ENCODE measurements at places on chromosomes 4 and X.

DNA sequence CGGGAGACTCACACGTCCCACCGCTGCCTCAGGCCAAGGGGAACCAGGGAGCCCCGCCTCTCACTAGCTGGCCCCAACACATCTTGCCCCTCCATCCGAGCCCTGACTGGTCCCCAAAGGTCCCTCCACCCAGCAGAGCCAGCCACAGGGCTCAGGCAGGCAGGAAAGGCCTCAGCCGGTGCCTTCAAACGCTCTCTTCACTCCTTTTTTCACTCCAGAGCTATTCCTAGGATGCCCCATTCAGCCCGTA is 1.5 kb upstream of the ARHGAP4 start:
- no peak for DNase-seq

DNA sequence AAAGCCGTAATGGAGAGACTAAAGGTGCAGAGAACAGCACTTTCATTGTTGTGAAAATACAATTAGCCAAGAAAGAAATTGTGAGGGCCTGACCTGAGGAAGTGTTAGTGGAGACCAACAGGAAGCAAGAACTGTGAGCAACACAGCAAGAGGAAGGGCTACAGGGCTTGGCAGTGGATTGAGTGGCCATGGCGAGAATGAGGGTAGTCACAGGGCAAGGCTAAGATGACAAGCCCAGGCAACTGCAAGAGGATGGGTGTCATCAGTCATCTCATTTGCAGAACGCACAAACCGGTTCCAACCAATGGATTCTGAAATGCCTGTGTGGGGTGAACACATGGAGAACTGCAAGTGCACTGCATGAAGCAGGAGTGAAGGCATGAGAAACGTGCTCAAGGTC is 3.6 kb downstream of the SLC10A6 start:
- no peak for DNase-seq

DNA sequence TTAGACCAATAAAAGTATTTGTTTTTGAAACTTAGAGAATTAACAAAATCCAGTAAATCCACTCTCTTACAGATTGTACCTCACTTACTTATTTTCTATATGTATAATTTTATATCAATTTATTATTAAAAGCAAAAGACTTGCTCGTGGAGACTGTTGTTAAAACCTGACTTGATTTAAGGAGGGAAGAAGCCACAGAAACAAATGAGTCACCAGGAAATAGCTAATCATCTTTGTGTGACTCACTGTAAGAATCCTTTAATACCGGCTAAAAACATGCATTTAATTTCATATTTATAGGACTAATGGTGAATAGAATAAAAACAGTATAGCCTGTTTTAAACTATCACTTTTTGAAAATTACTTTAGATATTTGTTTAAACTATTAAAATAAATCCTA is 29.9 kb upstream of the UBE2NL start:
- no peak for DNase-seq

DNA sequence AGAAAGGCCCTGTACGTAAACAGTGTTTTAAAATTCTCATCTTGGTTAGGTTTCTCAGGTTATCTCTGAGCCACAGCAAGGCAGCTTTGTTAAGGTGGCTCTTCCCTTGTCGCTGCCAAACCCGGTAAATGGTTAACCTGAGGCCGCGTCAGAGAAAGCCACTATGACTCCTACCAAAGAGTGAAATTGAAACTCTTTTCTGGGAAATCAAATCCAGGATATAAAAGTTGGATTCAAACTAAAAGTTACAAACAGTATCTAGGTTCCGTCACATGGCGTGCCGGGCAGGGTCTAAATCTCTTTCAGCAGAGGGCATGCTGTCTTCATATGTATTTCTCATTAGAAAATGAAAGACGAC is 433 bp downstream of the MMAA start:
- DNase-seq: no peak

GRCh38 chr4:80142394-80143306 is 54.7 kb upstream of the PRDM8 start:
- no peak for DNase-seq

- DNase-seq: no peak
Measured at GRCh38 chr4:106172861-106173260, 143.1 kb downstream of the TBCK start.

- DNase-seq: no peak
Measured at GRCh38 chrX:10177601-10178000, 20.8 kb downstream of the CLCN4 start.

GRCh38 chr4:147580396-147580795 is 36.8 kb upstream of the TMEM184C start:
- no peak for DNase-seq

GRCh38 chr4:85420831-85421230 is 54.1 kb upstream of the ARHGAP24 start:
- DNase-seq: no peak

- no peak for DNase-seq
Measured at GRCh38 chrX:1528186-1528883, 8.7 kb downstream of the P2RY8 start.

GRCh38 chrX:45623266-45623665 is 422.6 kb upstream of the DIPK2B start:
- no peak for DNase-seq

DNA sequence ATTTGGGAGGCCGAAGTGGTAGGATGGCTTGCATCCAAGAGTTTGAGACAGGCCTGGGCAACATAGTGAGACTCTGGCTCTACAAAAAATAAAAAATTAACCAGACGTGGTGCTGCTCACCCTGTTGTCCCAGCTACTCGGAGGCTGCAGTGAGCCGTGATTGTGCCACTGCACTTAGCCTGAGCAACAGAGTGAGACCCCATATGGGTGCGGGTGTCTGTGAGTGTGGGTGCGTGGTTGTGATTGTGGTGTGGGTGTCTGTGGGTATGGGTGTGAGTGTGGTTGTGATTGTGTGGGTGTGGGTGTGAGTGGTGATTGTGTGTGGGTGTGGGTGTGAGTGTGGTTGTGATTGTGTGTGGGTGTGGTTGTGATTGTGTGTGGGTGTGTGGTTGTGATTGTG is 114.6 kb downstream of the UBE2K start:
- DNase-seq: no peak

DNA sequence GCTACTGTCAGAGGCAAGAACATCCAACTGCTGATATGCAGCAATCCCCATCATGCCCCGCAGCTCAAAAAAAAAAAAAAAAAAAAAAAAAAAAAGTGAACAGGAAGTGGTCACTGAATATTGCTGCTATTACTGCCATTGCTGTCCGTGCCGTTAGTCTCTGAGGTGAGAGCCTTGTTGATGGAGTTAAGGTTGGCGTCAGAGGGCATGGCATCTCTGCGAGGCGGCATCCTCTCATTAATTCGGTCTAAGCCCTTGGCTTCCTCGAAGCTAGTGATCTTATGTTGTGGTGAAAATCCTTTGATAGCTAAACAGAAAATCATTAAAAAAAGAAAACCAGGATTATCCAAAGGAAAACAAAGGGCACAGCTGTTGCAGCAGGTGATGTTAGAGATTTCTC is 321.6 kb downstream of the PPP3CA start:
- no peak for DNase-seq

DNA sequence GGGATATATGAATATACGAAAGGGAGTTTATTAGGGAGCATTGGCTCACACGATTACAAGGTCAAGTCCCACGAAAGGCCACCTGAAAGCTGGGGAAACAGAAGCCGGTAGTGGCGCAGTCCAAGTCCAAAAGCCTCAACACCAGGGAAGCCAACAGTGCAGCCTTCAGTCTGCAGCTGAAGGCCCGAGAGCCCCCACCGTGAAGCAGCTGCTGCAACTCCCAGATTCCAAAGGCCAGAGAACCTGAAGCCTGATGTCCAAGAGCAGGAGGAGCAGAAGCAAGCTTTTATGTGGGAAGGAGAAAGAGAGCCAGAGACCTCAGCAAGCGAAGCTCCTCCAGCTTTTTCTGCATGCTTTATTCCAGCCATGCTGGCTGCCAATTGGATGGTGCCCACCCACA is 275.8 kb downstream of the PTTG2 start:
- no peak for DNase-seq

DNA sequence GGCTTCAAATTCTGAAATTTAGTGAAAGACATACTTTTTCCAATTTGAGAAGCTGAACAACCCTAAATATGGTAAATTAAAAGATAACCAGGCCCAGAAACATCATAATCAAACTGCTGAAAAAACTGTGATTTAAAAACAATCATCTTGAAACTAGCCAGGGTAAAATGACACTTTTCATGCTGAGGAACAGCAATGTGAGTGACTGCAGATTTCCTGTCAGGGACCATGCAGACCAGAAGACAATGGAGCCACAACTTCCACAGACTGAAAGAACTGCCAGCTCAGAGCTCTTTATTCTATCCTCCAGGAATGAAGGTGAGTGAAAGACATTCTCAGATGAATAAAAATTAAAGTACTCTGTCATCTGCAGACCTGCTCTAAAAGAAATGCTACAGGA is 73.3 kb downstream of the NAT8L start:
- DNase-seq: no peak

DNA sequence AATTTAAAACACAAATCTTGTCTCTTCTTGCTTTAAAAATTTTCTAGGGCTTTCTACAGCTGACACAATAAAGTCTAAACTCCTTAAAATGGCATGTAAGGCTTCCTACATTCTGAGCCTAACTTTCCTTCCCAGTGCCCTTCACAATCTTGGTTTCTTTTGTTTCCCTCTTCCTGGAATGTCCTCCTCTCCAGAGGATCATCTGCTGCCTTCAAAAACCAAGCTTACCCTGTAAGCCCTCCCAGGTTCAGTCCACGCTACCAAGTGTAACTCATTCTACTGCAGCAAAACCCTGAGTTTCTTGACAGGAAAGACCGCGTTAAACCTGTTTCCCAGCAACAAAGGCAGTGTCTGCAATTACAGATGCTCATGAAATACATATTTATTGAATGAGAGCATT is 91.3 kb downstream of the SHISA3 start:
- no peak for DNase-seq

DNA sequence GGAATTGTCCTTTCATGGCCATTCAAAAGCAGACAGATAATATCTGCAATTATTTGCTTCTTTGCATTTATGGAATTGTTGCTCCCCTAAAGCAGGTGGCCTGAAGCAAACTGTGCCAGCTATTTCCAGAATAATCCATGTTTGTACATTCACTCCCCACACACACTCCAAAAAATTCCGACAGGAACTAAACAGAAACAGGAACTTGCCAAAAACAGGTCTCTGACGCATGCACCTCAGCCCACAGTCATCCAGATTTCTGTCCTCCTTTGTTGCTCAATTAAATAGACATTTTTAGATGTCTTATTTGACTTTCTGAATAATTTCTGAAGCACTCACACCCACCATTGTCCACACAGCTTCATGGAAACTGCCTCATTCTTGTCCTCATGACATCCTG is 71.5 kb upstream of the EDNRA start:
- no peak for DNase-seq
